Activated CD4-positive, alpha-beta T cell treated with anti-CD3 and anti-CD28 coated beads, Interleukin-2, amount 10 ng/mL, durations not matched to agents 7 days and 5 days (primary cell): ENCODE measurements at places on chromosomes 2 and 18. TPM values are rescaled to one million over a fixed set of nuclear protein-coding genes. Genes with fewer than 3 reads are reported as not detected.

REG1B gene
- not detected for total RNA-seq

ALPI gene
- not detected for total RNA-seq

GRCh38 chr2:60335533-60336237 is 217.8 kb downstream of the BCL11A start:
- H3K27me3 ChIP-seq: peaks cover 4% of the 10 kb centered on the region
- no peaks in the 10 kb centered on the region for H3K4me1 ChIP-seq
- no peak for DNase-seq
- no peak overlapping the region for H3K27ac ChIP-seq
- no peaks in the 10 kb centered on the region for H3K36me3 ChIP-seq
- H3K4me3 ChIP-seq: no peak overlapping the region

GRCh38 chr18:13680612-13681011 is 45.7 kb downstream of the FAM210A start:
- H3K4me1 ChIP-seq: peaks cover 7% of the 10 kb centered on the region
- DNase-seq: no peak
- peaks cover 19% of the 10 kb centered on the region for H3K36me3 ChIP-seq

GRCh38 chr2:74648009-74648443 is at the start of gene M1AP:
Gene M1AP, minus strand, starts transcription at chr2:74648330. Its CDS starts 8,055 bp downstream, at chr2:74640275.
- no peak within 1 kb of the TSS for H3K27ac ChIP-seq
- peaks cover 6% of the 10 kb centered on the region for H3K4me1 ChIP-seq
- H3K4me3 ChIP-seq: no peak within 1 kb of the TSS
- DNase-seq: no peak
- H3K36me3 ChIP-seq: no peaks in the 10 kb centered on the region
- peaks cover 24% of the 10 kb centered on the region for H3K27me3 ChIP-seq

- H3K4me3 ChIP-seq: no peak overlapping the region
- no peak overlapping the region for H3K27ac ChIP-seq
These were observed 29.4 kb downstream of the SH3YL1 start for GRCh38 chr2:234421-234820.

DNA sequence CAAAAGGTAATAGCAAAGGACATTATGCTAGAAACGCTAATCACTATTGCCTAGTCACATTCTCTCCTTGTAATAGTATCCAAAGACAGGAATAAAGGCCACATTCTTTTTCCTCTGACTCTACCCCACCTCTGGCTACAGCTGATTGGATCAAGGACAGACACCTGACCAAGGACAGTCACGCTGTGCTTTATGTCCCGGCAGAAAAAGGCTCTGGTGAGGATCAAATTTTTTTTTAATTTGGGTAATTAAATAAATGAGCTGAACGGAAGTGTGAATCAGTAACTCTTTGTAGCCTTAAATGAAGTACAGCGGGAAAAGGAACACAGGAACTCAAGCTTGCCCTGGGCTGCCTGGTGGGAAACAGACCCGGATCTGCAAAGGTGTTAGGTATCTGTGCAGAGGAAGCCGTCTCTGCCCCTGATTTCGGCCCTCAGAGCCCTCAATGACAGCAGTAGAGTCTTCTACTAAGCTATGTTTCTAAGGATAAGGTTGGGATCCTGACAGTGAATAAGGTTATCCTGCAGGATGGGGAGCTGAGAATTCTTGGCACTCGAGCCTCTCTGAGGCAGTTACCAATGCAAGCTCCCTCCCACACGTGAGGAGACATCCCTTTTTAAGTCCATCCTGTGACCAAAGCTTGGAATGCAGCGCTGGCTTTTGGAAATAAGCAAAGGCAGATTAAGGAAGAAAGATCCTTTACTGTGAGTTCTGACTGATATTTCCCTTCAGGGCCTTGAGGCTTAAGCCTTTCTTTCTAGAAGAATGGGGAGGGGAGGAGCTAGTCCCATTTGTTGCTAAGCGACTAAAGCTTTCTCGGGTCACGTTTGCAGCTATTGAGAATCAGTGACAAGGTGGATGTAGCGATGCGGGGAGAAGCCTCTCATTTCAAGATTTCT is 37.8 kb upstream of the IKZF2 start:
- no peak overlapping the region for H3K27ac ChIP-seq
- no peak overlapping the region for H3K4me3 ChIP-seq
- H3K36me3 ChIP-seq: no peaks in the 10 kb centered on the region
- no peak for DNase-seq
- H3K4me1 ChIP-seq: no peaks in the 10 kb centered on the region

- peaks cover 5% of the 10 kb centered on the region for H3K27me3 ChIP-seq
- no peaks in the 10 kb centered on the region for H3K36me3 ChIP-seq
- no peak overlapping the region for H3K27ac ChIP-seq
- H3K4me1 ChIP-seq: peaks cover 3% of the 10 kb centered on the region
These were observed 320.2 kb upstream of the UBE2E3 start for GRCh38 chr2:180660207-180660606.

DNA sequence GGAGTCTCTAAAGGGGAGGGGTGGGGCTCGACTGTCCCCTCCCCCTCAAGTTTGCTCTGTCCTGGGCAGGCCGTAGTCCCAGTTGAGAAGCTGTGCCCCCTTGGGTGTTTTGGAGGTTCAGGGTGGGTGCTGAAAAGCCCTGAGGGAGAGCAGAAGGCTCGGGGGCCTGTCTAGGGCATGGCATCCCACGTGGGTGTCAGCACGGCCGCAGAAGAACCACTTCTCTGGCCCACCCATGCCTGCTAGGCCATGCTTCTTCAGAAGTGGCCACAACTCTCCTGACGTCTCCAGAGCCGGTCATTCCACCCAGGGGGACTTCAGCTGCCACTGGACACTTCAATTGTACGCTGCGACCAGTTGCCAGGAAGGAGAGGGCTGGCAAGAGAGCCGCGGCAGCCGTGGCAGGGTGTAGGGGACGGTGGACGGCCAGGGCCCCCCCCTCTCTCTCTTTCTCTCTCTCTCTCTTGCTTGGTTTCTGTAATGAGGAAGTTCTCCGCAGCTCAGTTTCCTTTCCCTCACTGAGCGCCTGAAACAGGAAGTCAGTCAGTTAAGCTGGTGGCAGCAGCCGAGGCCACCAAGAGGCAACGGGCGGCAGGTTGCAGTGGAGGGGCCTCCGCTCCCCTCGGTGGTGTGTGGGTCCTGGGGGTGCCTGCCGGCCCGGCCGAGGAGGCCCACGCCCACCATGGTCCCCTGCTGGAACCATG is at the start of gene INPP5D:
Gene INPP5D, plus strand, starts transcription at position 546 of the 704 bp plus-strand sequence. Its CDS starts 137 bp downstream, at position 683.
- H3K4me3 ChIP-seq: peak within 1 kb of the TSS; percentile 96
- peak; percentile 85 for DNase-seq
- peak within 1 kb of the TSS; percentile 98 for H3K27ac ChIP-seq
- peaks cover 39% of the 10 kb centered on the region for H3K36me3 ChIP-seq
- H3K27me3 ChIP-seq: peaks cover under 1% of the 10 kb centered on the region

DNA sequence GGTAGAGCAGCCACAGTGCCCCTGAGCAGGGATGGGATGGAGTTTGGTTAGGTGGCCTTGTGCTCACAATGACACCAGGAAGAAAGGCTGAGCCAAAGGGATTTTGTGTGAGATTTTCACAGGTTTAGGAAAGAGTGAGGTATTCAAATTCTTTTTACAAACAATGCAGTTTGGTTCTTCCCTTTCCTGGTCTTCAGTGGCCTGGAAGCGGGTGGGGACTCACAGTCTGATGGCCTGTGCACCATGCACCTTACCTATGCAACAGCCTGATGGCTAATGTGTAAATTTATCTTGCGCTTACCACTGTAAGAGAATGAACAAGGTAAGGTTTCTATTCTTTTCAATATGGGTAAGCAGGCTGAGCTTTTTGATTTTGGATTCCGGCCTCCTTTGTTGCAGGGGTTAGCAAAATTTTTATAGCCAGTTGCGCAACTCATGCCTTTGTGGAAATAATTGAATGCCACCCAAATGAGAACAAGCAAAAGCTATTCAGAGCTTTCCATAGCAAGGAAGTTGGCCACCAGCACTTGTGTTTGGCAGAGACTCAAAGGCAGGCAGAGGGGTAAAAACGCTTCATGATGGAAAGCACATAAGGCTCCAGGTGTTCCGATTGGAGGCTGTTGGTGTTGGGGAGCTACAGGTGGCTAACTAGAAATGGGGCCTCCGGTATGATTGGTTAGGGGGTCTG is 23.8 kb upstream of the IL1R2 start:
- no peak for DNase-seq
- H3K27me3 ChIP-seq: no peaks in the 10 kb centered on the region
- no peak overlapping the region for H3K27ac ChIP-seq
- no peak overlapping the region for H3K4me3 ChIP-seq

DNA sequence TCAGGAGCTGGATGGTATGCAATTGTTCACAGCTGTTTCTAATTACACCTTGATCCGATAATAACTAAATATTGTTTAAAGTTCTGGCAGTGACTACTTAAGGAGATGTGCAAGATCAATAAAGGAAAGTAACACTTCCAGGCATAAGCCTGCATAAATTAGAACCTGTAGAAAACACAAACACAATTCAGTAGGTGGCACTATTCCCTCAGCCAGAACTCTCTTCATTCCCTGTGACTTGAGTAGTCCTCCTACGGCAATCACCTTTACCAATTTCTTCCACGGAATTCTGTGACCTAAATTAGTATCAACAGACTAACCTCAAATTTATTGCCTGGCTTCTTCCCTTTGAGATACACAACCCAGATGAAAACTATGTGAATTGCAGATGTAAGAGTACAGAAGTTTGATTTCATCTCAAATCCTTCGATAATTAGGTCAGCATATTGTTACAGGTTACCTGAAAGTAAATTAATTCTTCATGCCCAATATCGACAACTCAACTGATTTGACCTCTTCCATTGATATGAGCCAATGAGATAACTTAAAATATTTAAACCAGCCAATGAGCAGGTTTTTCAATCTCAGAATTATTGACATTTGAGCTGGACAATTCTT is 137.8 kb downstream of the PID1 start:
- no peaks in the 10 kb centered on the region for H3K27me3 ChIP-seq
- no peak overlapping the region for H3K4me3 ChIP-seq
- no peaks in the 10 kb centered on the region for H3K36me3 ChIP-seq
- H3K4me1 ChIP-seq: no peaks in the 10 kb centered on the region
- DNase-seq: no peak

GRCh38 chr2:184154438-184154837 is 443.9 kb upstream of the ZNF804A start:
- no peaks in the 10 kb centered on the region for H3K27me3 ChIP-seq
- no peak overlapping the region for H3K4me3 ChIP-seq
- H3K27ac ChIP-seq: no peak overlapping the region
- H3K36me3 ChIP-seq: no peaks in the 10 kb centered on the region
- no peaks in the 10 kb centered on the region for H3K4me1 ChIP-seq
